ENCODE measurements at places on chromosomes 6 and 20. TPM values are rescaled to one million over a fixed set of nuclear protein-coding genes. Genes with fewer than 3 reads are reported as not detected.

DNA sequence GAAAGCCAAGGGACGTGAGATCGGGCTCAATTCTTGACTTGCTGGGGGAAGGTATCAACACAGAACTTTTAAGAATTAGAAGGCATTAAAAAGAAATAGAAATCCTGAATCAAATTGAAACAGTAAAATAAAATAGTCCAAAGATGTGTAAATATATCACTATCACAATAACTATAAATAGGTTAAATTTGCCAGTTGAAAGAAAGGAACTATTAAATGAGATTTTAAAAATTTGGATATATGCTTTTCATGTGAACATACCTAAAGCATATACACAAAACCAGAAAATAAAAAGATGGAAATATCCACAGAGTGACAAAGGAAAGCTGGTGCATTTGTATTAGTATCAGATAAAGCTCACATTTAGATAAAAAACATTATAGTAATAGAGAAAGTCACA, 152.4 kb upstream of the ESR1 start:
- no peak for DNase-seq

DNA sequence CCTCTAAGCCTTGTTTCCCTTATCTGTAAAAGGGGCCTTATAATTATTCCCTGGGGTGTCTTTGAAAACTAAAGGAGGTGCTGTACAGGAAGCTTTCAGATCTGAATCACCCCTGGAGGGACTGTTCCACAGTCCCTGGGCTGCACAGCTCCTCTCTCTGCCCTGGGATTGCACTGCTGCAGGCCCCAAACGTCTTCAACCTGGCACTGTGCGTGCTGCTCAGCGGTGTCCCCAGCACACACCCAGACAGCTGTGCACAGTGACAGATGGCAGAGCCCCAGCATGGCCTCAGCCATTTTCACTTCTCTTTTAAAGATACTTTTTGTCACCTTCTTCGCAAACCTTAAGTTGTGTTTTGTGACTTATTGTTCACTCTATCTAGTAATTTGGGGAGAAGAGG, 50.7 kb upstream of the INSM1 start:
- no peak for DNase-seq

DNA sequence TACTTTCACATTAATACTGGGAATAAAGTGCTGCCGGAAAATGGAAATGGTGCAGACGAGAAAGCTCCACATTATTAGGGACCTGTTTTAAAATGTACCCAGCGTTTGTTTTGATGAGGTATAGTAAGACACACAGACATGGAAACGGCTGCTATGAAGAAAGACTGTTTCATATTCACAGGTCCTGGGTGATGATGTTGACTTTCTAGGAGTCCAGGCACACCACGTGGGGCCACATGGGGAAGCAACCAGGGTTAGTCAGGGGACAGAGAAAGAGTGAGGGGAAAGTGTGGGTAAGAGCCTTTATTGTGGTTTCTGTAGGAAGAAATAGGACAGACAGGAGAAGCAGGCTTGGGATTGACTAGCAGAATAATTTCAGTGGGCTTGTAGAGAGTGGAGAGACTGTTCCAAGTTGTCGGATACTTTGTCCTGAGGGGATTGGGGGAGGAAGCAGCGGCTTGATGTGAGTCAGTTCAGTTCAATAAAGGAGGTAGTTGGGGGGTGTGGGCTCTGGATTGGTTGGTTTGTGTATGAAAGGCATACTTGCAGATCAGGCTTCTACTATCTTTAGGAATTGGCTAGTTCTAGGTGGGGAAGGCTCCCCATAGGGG, 112.0 kb upstream of the MCHR2 start:
- no peak for DNase-seq

TMC2 gene
- 0.03 TPM for polyA plus RNA-seq

DNA sequence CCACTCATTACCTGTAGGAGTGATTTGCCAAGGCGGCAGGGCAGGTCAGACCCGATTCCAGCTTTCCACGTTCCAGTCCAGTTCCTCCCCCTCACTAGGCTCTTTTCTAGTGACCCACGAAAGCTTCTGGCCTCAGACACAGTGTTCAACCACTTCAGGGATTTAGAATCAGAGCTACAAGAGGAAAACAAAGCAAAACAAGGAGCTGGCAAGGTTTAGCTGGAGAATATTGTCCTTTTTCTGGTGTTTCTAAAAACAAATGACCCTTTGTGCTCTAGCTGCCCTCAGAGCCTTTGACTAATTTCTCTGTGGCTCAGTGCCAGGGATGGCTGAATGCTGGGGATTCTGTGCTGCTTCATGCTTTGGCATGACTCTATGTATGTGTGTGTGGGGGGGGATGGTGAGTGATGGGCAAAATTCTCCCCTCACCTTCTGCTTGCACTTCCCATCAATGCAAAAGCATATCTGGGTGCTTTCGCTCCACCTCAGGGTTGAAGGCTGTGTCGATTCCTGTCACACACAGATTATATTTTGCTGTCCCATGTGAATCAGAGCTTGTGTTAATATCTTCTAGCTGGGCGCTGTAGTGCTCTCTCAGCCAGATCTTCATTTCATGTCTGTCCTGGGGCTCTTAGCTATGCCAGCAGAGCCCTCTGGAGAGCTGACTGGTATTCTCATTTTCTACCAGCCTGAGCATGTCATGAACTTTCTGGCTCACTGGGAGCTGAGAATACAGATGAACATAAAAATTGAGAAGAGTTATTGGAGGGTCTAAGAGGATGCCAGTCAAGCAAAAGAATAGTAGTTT, 19.3 kb upstream of the NEDD9 start:
- DNase-seq, result peak; percentile 84

DNA sequence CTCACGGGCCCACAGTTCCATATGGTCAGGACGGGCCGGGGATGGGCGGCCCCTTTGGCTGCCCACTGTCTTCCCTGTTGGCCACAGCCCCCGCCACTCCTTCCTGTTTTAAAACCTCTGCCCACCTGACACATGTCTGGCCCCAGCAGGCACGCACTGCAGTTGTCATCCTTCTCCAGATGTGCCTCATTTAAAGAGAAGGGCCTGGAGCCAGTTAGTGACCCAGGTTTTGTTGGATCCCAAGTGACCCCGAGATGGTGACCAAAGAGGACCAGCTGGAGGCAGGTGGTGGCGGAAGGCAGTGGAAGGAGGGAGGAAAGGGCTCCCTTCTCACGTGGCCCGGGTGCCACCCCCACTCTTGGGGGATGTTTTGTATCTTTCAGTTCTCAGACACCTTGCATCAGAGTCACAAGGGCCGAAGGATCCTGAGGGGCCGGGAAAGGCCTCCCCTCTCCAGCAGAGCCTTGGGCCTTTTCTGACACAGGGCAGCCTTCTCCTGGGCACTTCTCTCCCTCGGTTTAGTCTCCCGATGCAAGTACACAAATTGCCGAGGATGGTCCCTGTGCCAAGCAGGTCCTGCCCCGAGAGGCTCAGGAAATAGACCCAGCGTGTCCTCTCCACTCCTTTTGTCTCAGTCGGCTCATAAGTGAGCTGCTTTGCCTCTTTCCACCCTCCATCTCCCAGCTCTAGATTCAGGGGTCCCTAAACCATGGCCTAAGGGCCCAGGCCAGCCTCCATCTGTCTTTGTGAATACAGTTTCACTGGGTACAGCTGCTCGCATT, 117.6 kb downstream of the SULF2 start:
- no peak for DNase-seq

GRCh38 chr20:59667981-59668515, 63.7 kb downstream of the PHACTR3 start:
- DNase-seq, result no peak

- DNase-seq, result no peak
Measured at GRCh38 chr6:114712129-114712662, 369.4 kb upstream of the HS3ST5 start.

DNA sequence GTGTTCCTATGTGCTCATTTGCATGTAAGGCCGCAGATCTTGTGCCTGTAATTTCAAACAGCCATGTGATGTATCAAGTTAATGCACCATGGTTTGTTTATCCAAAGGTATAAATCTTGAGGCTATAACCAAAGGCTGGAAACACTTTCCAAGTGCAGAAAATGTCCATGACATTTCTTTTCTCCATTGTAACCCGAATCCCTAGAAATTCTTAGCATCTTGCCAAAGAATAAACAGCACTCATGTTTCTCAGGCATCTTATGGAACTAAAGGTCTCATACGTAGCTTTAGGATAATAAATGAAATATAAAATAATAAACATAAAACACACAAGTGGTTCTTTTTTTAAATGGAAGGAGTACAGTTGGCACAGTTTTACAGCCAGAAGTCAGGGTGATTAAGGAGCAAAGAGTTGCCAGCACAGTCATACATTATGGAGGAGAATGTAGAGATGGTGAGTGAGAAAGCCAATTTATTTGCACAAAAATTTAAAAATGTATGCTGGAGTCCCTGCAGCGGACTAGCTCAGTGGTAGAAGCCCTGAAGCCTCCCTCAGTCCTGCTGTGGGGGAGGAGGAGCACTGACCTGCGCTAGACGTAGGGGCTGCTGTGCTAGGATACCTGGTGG, 18.0 kb downstream of the CDH26 start:
- no peak for DNase-seq

SLC22A7 gene
- 5.3 TPM for polyA plus RNA-seq

GRCh38 chr6:75551367-75551952, 50.2 kb upstream of the SENP6 start:
- no peak for DNase-seq

COL12A1 gene
- not detected for polyA plus RNA-seq

GRCh38 chr20:2417213-2417541, 36.5 kb downstream of the TGM6 start:
- DNase-seq, result no peak

EDN1 gene
- 1.2 TPM for polyA plus RNA-seq

ETV7 gene
- polyA plus RNA-seq, result not detected

EYS gene
- polyA plus RNA-seq, result 0.29 TPM

RNF5 gene
- 131 TPM for polyA plus RNA-seq

DNA sequence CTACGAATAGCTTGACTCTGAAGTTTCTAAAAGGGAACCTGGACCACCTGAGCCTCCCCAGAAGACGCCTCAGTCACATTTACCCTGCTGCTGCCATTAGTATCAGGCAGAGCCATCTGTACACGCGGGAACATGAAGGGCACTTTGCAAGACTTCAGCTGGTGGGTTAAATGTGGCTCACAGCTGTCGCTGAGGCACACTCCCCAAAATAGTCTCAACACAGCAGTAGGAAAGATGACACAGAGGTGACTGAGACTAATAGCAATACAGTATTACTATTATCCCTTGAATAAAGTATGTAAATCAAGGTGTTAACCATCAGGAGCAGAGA, 29.0 kb downstream of the PSMB1 start:
- no peak for DNase-seq

DNA sequence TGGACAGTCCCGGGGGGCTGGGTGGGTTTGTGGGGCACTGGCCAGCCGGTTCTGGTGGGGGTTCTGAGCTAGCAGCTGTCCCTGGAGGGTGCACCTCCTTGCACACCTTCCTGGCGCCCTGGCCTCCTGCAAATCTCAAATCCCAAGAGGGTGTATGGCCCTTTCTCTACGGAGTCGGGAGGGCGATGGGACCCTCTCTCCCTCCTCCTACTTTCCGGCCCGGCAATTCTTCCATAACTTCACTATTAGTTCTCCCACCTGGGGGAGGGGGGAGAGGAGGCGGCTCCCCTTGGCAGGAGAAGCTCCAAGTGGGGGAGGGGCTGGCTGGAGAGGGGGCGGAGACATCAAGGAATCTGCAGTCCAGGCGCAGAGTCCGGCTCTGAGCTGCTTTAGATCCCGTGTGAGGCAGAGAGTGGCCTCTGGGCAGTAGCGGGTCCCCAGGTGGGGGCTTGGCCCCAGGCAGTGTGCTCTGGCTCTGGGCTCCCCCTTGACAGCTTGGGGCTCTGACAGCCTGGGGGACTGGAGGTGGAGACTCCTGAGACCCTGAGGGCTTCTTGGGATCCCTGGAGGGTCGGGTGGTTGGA, 1.4 kb upstream of the LAMA5 start:
- DNase-seq, result peak; percentile 94

DNA sequence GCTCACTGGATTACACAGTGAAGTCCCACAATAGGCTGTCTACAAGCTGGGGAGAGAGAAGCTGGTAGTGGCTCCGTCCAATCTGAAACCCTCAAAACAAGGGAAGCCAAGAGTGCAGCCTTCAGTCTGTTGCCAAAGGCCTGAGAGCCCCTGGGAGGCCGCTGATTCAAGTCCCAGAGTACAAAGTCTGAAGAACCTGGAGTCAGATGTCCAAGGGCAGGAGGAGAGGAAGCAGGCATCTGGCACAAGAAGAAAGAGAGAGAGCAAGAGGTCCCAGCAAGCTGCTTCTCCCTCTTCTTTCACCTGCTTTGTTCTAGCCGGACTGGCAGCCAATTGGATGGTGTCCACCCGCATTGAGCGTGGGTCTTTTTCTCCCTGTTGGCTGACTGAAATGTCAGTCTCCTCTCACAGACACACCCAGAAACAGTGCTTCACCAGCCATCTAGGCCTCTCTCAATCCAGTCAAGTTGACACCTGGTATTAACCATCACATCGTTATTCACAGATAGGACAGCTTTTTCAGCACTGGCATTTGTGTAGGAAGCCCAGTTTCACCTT, 51.2 kb downstream of the CRYBG1 start:
- DNase-seq, result no peak

DNA sequence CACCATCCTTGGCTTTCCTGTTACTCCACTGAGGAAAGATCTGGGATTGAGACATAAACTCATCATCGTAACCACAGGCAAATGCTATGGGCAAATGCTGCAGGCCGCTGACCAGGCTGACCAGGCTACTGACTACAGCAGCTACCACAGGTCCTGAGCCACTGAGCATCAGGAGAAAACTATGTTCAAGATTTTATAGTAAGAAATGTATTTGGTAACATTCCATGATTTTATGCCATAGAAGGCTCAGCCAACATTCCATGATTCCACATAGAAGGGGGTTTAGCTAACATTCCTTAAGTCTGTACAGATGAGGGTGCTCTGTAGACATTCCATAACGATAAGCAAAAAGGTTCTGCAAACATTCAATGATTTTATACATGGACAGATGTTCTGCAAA, 16.1 kb upstream of the B4GALT5 start:
- no peak for DNase-seq

- peak; percentile 70 for DNase-seq
Measured at GRCh38 chr20:22453244-22454080, 130.9 kb downstream of the FOXA2 start.

NKX2-2 gene
- not detected for polyA plus RNA-seq

DNA sequence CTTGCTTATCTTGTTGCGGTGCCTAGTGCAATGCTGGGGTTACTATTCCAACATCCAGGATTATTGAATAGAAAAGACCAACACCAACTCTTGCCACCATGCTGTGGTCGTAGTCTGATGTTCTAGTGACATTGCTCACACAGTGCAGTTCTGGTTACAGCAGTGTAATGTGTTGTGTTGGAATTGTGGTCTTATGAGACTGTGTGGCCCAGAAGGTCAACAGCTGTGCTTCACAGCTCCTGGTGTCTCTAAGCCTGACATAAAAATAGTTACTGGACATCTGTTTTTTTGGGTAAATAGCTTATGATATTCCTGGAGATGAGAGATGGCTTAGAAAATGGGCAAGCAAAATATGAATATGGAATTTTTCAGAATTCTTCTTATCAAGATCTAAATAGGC, 57.6 kb downstream of the SLC22A2 start:
- DNase-seq, result no peak

DNA sequence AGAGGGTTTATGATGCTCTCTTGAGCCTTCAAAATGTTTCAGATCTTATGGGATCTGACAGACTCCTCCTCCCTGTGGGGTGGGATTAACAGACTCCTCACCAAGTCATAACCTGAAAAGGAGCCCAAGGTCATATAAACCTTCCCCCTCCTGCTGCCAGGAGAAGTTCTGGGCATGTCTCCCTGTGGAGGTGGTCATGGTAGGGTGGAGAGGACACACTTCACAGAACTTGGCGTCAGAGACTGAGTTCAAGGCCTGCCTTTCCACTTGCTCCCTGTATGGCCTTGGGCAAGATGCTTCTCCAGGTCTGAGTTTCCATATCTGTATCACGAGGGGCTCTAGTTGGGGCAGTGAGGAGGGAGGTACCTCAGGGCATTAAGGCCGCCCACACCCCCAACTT, 32.4 kb upstream of the AAR2 start:
- DNase-seq, result no peak

- DNase-seq, result no peak
Measured at GRCh38 chr6:6960571-6961251, 147.1 kb upstream of the RREB1 start.
